ENCODE measurements at places on chromosomes 4 and X.

DNA sequence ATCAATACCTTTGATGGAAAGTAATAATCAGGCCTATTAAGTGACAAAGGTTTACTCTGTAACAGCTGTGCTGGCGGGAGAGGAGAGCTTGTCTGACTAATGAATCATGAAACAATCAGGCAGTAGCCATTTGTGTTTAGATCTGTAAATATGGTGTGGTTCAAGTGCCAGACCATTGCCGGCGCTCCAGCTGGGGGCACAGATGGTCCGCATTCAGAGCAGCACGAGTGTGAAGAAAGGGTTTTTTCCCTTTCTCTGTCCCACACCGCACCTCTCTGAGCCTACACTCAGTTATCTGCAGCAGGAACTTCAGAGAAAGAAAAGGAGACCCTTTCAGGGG lies 111.3 kb upstream of the PAQR3 start:
- peak; percentile 24 for DNase-seq

DNA sequence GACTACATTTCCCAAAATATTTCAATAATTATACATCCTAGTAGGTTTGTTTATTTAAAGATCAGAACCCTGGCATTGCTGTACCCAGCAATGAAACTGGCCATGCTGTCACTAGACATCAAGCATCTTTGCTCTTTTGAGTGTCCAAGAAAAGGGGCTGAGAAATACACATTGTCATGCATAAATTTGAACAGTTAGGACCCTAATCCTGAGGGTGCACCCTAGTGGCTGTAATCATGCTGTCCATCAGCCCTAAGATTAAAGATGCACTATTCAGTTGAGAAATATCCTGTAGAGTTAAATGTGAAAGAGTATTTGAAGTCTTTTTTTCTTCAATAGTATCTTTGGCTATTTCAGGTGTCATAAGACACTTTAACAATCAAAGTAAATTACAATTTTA lies 108.8 kb downstream of the NFKB1 start:
- no peak for DNase-seq

- DNase-seq: no peak
Observed at GRCh38 chrX:9466124-9466495, 1.3 kb downstream of the TBL1X start.

- DNase-seq: no peak
Observed at GRCh38 chr4:118921786-118922185, 33.1 kb downstream of the SYNPO2 start.

- no peak for DNase-seq
Observed at GRCh38 chr4:150794706-150795105, 212.8 kb downstream of the MAB21L2 start.

DNA sequence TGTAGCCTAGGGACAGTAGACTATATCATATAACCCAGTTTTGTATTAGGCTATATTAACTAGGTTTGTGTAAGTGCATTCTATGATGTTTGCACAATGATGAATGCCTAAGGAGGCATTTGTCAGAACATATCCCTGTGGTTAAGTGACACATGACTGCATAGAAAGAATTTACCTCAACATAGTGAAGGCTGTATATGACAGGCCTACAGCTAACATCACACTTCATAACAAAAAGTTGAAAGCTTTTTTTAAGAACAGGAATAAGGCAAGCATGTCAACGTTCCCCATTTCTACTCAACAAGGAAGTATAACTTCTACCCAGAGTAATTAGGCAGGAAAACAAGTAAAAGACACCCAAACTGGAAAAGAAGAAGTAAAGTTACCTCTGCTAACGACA lies 165.9 kb upstream of the NDST4 start:
- no peak for DNase-seq

GRCh38 chr4:145034727-145035211 lies 63.2 kb downstream of the ANAPC10 start:
- no peak for DNase-seq

- no peak for DNase-seq
Observed at GRCh38 chrX:47178337-47178736, 15.3 kb upstream of the UBA1 start.

DNA sequence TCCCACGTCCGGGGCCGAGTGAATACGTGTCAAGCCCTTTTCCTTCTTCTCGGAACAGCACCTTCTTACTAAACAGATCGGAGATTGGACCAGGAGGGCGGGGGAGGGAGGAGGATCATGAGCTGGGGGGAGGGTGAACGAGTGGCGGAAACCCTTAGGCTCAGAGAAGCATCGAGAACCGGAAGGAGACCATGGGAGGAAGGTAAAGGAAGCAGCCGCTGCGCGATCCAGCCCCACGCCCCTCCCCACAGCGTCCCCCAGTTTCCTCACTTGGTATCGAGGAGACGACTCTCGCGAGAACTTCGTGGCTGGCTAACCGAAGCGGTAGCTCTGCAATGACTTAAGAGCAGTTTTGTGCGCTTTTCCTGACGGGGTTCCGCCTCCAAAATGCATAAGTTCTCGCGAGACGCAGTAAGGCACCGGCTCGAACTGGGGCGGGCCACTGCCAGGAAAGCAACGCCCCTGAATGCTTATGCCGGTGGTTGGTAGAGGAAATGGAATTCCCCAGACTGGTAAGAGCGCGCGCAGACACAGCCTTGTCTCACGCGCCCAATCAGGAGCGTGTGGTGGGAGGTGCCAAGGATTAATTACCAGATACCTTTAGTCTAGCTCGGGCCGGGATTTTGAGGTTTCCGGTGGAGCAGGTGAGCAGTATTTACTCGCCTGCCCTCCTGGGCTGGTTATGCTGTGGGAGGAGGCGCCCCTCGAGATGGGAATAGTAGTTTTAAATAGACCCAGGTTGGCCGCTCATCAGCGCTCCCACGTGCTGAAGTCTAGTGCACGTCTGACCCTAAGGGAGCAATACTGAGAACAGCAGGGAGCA lies 534 bp upstream of the UBE2D3 start:
- DNase-seq: peak; percentile 99

DNA sequence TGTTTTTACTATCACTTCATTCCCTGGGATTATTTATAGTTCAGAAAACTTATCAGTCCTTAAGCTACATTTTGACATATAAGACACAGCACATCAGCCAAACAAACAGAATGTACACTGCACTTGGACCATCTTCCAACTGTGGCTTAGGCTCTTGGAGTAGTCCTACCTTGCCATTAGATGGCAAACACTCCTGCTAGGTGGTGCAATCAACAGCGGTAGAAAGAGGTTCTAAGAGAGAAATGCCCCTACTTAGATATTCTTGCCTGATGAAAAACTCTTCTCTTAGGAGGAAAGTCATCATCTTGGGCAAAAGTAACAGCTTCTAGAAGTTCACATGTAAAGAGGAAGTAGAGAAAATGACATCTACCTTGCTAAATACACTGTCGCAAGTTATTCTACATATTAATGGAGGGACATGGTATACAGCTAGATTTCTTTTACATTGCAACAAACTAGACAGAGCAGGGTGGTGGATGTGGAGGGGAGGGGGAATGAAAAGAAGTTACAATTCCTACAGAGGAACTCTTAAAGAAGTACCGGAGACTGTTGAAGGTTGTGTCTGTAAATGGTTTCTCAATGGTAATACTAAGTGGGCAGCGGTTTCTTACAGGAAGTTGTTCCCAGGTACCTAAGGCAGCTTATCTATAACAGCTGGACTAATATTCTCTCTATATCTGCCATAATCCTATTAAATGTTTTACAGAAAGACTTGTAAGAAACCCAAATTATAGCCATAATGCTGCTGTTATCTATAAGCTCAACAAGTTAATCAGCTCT lies 8.1 kb upstream of the STPG2 start:
- no peak for DNase-seq

DNA sequence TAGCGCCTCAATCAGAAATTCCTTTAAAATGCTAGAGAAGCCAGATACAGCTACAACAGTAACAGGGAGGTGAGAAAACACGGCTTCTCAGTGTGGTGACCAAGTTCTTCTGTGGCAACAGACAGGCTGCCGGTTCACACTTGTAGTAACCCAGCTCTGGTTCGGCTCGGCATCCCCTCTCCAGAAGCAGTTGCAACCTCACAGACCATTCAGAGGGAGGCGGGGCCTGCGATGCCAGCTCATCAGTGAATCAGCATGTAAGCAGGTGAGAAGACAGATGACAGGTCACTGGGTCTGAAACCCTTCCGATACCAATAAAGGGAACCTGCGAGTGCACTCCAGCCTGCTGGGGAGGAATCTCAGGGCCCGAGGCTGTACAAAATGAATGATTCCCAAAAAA lies 251.0 kb downstream of the KCNIP4 start:
- DNase-seq: no peak

DNA sequence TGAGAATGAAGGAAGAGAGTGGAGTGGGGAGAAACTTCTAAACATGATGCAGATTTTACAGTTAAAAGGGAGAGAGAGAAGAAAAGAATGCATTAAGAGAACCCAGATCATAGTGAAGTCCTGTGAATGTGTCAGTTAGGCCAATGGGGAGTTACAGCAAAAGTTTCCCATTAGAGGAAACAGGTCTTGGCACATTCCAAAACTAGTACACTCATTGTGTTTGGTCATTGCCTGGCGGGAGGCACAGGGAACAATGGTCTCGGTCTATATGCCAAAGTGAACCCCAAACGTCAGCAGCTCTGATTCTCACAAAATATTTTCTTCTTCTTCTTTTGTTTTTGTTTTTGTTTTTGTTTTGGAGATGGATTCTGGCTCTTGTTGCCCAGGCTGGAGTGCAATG lies 284.5 kb upstream of the CTSO start:
- DNase-seq: no peak

DNA sequence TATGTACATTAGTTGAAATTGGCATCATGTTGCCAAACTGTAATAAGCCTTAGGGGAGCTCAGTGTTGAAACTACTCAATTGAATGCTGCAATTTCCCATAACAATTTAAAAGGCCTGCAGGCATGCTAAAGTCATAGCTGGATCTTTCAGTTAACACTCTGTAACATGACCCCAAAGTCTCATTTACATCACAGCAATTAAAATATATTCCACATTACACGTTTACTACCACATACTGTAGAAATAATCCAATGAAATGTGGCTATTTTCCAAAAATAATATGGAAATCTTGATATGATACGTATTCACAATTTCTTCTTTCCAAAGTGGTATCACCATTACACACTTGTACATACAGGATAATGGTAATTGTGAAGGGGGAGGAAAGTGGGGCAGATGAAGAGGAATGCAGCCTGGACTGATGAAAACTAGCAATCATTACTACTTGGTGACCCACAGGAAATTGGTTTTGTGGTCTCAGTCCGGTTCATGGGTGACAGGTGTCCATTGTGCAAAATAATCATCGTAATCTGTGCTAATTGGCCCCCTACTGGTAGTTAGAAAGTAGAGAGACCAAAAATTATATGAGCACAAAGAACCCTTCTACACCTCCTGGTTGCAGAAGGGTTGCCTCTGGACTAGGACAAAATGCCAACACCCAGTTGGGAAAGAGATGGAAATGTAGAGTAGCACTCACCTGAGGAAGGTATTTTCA lies 63.7 kb downstream of the TENM3 start:
- no peak for DNase-seq

GRCh38 chrX:31099536-31100090 lies 27.8 kb upstream of the FTHL17 start:
- DNase-seq: no peak

DNA sequence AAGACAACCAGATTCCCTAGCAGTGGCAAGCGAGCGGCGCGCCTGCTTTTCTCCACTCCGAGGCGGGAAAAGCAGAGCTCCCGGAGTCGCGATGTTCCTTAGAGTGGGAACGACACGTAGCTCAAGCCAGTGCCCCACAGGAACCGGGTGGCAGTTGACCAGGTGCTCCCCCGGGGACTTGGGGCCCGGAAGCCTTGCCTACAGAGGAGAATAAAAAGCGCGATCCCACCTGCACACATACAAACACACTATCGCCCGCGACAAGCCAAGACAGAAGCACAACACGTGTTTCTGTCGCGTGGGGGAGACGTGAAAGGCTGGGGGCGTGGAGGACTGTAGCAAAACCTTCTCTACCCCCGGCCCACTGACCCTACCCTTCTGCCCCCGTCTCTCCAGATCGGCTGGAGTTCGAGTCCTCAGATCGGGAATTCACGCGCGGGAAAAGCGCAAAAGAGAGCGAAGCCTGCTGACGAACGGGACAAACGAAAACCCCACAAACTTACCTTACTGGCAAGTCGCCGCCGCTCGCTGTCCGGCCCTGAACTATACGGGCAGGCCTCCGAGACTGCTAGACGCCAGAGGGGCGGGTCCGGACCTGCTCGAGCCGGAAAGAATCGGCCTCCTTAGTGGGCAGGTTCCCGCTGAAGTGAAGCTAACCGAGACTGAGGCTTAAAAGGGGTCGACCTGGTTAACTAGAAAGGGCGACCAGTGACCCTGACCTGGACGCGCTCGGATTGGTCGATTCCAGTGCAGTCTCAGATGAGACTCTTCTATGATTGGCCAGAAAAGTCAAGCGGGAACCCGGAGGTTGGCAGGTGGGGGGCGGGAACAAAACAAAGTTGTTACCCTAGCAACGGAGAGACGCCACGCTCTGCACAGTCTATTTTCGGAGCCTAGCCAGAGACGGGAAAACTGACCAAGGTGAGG lies at the start of the genes DNAAF6 and NUP62CL:
DNAAF6 (plus strand) TSS at position 842 of the 927 bp plus-strand sequence. CDS start 6,265 bp downstream, outside the sequence.
NUP62CL (minus strand) TSS at position 664 of the 927 bp plus-strand sequence. CDS start 31,287 bp downstream, outside the sequence.
- peak; percentile 78 for DNase-seq

DNA sequence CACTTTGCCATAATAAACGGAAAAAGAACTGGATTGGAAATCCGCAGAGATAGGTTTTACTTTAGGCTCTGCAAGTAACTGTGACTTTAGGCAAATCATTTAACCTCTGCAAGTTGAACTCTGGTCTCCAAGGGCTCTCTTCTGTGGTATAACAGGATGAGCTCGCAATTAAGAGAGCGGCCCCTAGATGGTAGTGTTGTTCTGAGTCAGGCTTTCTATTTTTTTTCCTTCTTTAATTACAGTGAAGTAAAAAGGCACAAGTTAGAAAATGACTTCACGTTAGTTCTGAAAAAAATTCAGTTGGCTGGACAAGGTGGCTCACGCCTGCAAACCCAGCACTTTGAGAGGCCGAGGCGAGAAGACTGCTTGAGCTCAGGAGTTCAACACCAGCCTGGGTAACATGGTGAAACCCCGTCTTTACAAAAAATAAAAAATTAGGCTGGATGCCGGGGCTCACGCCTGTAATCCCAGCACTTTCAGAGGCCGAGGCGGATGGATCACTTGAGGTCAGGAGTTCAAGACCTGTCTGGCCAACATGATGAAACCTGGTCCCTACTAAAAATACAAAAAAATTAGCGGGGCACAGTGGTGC lies 18.0 kb downstream of the RPS3A start:
- DNase-seq: peak; percentile 22

- DNase-seq: no peak
Observed at GRCh38 chrX:3712051-3712869, 1.2 kb downstream of the PRKX start.

- no peak for DNase-seq
Observed at GRCh38 chr4:150178161-150178560, 99.9 kb downstream of the DCLK2 start.

GRCh38 chr4:158936238-158936637 lies 166.6 kb upstream of the RAPGEF2 start:
- DNase-seq: no peak

- DNase-seq: no peak
Observed at GRCh38 chr4:17583276-17583675, 6.3 kb downstream of the LAP3 start.

Measured in NCI-H2029 (cell line).